CD4-positive, alpha-beta T cell (primary cell): ENCODE measurements at places on chromosomes 2 and 18.

DNA sequence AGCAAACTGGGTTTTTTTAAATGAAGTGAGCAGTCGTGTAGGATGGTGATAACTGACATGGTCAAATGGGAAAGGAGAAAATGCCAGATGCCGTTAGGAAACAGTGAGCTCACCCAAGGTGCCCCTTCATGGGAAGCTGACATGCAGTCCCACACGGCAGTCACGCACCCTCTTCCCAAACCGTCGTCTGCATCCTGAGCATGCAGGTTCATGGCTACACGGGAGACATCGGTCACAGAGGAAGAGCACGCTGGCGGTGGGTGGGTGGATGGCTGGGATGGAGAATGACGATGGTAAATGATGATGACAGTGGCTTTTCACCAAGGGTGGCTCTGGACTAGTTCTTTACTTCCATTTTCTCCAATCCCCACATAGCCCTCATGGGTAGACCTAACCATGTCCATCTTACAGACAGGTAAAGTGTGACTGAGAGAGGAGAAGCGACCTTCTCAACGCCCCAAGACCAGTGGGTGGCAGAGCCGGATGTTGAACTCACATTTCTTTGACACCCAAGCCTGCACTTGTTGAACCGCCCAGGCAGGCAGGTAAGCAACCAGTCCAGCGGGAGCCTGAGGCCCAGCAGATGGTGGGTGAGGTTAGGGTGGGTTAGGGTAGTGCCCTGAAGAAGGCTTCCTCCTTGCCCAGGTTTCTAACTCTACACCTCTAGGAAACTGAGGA, 44.5 kb downstream of the TNS1 start:
- no peak overlapping the region for H3K4me3 ChIP-seq
- no peaks in the 10 kb centered on the region for H3K36me3 ChIP-seq
- no peak for DNase-seq
- H3K27ac ChIP-seq: no peak overlapping the region

GRCh38 chr18:8754995-8755960, 49.9 kb downstream of the MTCL1 start:
- no peak overlapping the region for H3K27ac ChIP-seq
- H3K27me3 ChIP-seq: no peaks in the 10 kb centered on the region
- H3K36me3 ChIP-seq: no peaks in the 10 kb centered on the region
- peak; percentile 43 for DNase-seq
- peaks cover 31% of the 10 kb centered on the region for H3K4me1 ChIP-seq

DNA sequence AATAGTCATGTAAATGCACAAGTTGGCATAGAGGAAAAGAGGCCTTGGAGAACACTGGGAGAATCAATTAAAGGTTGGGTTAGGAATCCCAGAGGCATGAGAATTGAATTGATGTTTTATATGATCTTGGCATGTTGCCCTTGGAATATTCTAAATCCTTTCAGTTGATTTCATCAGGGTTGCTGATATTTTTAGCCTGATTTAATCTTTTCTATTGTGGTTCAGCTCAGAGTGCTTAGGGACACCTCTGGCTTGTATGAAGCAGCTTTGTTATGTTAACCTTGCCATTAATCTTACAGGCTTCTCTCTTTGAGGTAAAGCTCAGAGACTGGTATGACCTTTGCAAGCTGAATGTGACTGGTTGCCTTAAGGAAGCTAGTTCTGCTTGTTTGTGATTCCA, 64.4 kb upstream of the LYPD6B start:
- DNase-seq: no peak
- no peaks in the 10 kb centered on the region for H3K27me3 ChIP-seq

DNA sequence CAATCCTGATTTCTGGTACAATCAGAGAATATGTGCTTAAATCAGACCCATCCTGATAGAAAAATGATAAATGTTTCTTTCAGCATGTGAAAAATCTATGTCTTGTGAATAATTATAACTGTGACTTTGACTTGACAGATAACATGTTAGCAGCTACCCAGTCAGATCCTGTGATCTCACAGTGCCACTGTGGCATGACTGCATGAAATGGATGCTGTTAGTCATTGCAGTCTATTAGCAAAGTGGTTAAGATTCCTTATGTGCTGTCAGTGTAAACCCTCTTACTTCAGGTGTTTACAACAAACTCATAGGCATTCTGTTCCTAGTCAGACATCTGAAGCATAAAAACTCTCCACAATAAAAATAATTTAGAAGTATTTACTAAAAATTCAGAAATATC, 244.6 kb upstream of the RND3 start:
- H3K27ac ChIP-seq: no peak overlapping the region
- no peak overlapping the region for H3K4me3 ChIP-seq
- H3K36me3 ChIP-seq: no peaks in the 10 kb centered on the region
- no peaks in the 10 kb centered on the region for H3K4me1 ChIP-seq

GRCh38 chr2:145043399-145043834, 523.5 kb upstream of the ZEB2 start:
- no peaks in the 10 kb centered on the region for H3K4me1 ChIP-seq
- no peaks in the 10 kb centered on the region for H3K27me3 ChIP-seq
- no peak overlapping the region for H3K27ac ChIP-seq
- no peak overlapping the region for H3K4me3 ChIP-seq
- H3K36me3 ChIP-seq: no peaks in the 10 kb centered on the region
